ENCODE measurements at places on chromosomes 6 and 20.
A peak's percentile ranks its signal among the peaks of the same experiment; 100 is the strongest.

GRCh38 chr6:104969785-104970581 lies 13.1 kb downstream of the LIN28B start:
- no peak for DNase-seq

- DNase-seq = no peak
Measured at GRCh38 chr20:52268184-52268749, 76.7 kb upstream of the ZFP64 start.

DNA sequence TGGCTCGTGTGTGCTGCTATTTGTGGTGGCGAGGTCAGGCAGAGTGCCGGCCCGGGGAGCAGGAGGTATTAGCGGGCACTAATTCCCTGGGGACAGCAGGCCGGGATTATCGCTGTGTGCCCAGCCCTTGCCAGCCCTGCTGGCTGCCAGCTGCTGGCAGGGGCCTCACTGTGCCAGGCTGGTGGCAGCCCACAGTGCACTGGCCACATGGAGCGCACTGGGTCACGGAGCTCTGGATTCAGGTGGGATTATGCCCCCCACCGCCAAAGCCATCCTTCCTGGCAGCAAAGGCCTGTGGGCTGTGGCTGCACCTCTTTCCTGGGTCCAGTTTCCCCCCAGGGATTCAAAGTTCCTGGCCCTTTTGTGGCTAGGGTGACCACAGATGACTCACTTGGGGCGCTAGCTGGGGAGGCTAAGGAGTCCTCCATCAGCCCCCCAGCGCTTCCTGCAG lies 59.7 kb downstream of the YTHDF1 start:
- DNase-seq = no peak

DNA sequence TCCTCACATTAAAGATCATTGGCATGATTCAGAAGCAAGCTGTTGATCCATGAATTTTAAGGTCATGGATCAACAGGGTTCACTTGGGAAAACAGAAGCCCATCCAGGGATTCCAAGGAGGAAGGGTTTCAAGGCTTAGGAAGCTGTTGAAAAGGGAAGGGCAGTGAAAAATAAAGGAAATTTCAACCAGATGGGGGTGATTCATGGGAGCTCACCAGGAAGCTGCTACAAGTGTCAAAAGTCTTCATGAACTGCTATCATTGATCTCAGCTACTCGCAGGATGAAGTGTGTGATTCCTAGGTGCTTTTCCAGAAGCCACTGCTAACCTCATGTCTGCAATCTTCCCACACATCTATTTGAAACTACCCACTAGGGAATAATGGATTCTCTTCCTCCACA lies 26.2 kb downstream of the ADTRP start:
- DNase-seq = no peak

DNA sequence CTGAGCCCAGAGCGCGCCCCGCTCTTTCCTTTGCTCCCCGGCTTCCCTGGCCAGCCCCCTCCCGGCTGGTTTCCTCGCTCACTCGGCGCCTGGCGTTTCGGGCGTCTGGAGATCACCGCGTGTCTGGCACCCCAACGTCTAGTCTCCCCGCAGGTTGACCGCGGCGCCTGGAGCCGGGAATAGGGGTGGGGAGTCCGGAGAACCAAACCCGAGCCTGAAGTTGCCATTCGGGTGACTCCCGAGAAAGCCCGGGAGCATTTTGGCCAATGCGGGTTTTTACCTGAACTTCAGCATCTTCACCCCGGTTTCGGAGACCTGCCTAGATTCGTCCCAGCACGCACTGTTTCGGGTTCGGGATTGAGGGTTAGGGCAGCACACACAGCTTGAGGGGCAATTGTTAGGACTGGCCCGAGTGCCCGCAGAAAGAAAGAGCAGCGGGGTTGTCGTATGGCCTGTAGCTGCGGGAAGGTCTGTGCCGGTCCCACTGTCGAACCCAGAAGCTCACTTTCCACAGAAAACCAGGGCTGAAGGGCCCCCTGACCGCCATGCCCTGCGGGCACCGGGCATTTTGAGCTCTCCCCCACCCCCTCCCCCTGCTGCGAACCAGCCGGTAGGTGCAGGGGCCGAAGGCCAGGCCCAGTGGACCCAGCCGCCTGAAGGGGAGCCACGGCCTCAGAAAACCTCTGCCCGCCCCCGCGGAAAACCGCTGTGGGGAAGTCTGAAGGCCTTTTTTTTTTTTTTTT lies 2.1 kb downstream of the FOXP4 start:
- DNase-seq = no peak

DNA sequence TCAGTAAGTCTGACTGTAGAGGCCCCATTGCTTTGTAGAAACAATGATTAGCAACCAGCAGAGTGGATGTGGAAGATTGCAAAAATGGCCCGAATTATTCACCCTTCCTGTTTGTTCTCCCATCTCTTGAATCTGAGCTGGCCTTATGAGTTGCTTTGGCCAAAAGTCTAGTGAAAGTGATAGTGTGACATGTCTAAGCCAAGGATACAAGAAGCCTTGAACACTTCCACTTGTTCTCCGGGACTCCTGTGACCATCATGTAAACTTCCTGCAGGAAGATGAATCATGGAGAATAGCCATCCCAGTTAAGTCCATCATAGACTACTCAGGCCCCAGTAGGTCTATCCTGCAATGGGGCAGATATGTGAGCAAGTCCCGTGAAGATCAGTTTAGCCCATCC lies 252.0 kb upstream of the JAG1 start:
- DNase-seq = no peak

DNA sequence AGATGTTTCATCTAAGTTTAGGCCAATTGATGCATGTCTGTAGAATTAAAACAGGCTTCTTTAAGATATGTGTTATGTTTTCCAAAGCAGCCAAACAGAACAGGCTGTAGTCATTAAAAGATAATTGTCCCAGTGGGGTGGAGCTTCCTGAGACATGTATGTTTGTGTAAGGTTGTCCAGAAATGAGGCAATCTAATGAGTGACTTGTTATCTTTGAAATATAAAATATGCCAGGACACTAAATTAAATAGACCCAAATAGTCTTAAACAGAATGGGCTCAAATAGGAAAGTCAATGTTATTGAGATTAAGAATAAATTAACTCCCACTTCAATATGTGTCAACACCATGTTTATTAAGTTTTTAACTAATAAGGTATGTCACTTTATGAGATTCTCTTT lies 204.7 kb upstream of the RNF217 start:
- no peak for DNase-seq

GRCh38 chr6:134321246-134321645 lies 3.3 kb upstream of the SGK1 start:
- no peak for DNase-seq

DNA sequence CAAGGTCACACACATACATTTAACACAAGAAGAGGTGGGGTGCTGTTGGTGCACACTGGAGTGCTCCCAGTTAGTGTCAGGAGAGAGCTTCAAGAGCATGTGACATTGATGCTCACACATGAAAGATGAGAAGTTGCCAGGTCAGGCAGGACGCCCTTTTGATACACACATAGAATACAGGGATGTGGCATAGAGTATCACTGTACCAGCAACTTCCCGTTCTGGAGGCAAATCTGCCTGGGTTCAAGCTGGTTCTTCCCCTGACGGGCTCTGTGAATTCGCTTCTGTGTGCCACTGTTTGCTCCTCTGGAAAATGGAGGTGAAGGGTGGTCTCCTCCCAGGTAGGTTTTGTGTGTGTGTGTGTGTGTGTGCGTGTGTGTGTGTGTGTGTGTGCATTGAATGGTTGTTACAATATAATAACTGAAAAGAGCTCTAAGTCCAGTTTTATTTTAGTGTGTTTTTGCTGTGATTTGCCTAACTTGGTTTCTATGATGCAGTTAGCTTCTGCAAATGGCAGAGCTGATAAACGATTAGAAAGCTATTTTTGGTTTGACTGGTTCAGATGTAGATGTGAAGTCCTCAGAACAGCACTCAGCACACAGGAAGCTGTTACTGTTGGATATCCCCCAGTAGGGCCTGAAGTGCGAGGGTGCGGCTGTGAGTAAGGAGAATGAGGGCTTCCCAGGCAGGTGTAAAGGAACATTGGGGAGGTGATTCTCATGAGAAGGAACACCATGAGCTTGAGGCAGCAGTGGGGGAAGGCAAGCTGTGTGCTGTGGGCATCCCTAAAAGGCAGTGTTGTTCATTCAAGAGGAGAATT lies 53.4 kb downstream of the HIVEP1 start:
- DNase-seq = no peak

- DNase-seq = no peak
Measured at GRCh38 chr6:16759646-16760515, 1.4 kb downstream of the ATXN1 start.

- DNase-seq = peak; percentile 29
Measured at GRCh38 chr6:159105716-159106115, 60.9 kb upstream of the TAGAP start.

DNA sequence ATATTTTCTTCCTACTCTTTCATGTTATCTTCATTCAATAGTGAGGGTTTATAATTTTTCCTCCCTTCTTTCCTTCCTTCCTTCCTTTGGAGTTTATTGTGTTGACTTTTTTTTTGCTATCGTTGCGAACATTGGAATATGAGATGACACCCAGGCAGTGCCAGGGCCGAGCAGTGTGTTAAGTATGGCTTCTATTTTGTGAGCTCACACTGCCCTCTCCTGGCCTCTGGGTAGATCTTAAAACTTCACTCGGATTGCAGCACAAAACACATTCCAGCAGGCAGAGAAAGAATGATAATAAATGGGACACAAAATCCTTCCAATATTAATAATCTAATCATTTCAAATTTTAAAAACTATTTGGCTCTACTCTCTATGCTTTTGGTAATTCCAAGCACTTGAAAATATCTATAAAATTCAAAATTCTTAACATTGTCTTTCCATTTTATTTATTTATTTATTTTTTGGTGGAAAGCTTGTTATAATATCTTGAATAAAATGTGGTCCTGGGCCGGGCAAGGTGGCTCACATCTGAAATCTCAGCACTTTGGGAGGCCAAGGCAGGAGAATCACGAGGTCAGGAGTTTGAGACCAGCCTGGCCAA lies 147.4 kb upstream of the OLIG3 start:
- peak; percentile 82 for DNase-seq

DNA sequence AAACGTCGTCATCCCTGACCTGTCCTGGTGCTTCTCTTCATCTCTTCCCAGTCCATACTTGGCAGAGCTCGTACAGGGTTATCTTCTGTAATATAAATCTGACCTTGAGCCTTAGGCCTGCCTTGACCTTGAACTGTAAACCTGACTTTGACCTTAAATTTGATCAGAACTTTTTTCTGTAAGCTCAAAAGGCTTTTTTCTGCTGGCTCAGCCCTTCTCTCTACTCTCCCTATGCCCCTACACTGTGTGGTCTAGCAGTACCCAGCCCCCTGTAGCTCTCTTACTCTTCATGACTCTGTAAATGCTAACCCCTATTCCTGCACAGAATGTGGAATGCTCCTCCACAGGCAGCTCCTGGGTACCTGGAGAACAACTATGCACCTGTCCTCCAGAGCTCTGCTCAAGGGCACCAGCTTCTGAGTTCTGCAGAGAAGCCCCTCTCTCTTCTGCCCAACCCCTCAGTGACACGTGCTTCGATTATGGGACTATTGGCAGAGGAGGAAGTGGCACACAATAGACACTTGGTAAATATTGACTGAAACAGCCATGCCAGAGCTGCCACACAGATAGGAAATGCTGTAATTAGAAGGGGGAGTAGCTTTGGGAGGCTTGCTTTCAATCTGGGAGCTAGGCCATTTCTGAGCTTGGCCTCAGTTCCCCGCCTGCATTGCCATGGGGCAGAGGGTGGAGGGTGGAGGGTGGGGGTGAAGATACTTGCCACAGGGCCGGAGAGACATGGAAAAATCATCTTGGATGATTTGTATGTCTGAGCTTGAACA lies 15.4 kb downstream of the SNPH start:
- peak; percentile 51 for DNase-seq

DNA sequence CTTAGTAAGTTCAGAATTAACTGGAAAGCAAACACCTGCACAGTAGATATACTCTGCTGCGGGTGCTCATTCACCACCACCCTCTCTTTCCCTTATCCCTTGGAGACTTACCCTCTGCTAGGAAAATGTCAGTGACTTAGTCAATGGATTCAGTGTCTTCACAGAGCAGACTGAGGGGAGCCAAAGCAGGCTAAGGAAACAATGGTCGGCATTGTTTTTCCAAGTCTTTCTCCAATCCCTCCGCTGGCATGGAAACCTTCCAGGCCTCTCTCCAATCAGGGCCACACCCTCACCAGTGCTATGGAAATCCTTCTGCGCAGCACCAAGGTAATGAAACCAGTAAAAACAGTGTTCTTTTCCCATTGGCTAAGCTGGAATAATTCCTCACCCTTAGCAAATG lies 531.2 kb downstream of the TFAP2B start:
- no peak for DNase-seq

GRCh38 chr6:36301781-36302180 lies 31.9 kb downstream of the PNPLA1 start:
- DNase-seq = no peak

DNA sequence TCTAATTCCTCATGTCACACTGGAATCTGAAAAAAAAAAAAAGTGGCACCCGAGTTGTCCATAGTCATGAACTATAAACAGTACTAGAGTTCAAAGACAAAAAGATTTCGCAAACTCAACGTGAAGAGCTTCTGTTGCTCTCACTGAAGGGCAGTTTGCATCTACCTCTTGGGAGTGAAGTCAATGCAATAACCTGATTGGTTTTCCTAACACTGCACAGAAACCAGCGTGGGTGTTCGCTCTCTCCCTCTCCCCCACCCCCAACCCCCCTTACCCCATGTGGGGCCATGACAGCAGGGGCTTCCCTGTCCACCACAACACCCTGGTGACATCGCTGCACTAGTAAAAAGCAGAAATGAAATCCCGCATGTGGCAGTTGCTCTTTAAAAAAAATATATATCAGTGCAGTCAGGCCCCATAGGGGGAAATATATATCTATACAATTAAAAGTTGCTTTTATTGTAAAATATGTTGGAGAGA lies 66.9 kb downstream of the GMPR start:
- DNase-seq = no peak

- no peak for DNase-seq
Measured at GRCh38 chr6:4480788-4481735, 295.1 kb upstream of the CDYL start.

DNA sequence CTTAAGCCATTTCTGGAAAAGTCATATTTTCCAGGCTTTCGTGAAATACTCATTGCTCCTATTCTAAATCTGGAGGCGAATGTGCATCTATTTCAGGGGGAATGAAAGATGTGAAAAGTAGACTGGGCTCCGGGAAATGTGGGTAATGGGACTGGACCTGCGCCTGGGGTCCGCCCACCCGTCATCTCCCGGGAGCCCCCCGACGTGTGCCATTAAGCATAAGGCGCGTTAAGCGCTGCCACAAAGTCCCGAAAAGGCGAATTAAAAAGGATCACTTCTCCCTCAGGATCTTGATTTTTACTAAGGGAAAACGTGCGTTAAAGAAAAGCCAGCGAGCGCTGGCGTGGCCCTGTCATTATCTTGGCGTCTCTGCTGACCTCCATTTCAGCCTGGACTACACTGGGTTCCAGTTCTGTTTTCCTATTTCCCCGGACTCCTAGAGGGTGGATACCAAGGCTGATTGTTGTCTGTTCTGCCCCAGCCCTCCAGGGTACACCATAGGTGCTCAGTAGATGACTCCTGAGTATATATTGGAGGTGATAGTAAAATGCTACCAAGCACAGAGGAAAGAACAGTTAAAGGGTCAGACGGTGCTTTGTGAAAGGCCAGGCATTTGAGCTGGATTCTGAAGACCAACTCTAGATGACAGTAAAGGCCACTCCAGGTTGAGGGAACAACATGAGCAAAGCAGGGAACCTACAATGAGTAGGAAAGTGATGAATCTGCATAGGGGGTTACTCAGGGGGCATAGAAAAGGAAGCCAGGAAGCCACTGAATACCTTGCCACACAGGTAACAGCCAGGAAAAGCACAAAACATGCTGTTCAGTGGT lies 89.2 kb upstream of the ARID1B start:
- peak; percentile 50 for DNase-seq

Measured in NCI-H774 (cell line).